Activated T-helper 1 cell treated with Interleukin-2 at 50 U/mL for 16 hours (primary cell): ENCODE measurements at places on chromosomes 1 and 21.

DNA sequence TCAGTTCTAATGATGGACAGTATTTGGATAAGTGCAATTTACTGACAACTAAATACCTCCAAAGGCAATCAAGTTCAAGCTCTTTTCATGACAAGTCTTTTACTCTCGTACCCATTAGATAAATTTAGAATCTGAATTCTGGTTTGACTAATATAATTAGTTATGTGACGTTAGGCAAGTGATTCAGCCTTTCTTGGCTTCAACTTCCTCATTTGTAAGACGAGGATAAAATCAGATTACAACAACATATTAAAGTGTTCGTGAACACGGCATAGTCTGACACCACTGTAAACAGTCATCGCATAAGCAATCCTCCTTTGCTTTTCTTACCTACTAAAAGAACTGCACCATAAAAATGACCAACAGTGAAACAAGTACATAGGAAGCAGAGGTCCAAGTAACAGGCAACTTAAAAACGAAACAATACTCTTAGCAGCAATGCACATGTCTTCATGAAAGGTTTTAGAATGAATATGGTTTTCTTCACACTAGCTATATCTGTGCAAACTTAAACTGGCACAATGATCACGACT, 25.7 kb downstream of the COA6 start:
- no peak for DNase-seq

DNA sequence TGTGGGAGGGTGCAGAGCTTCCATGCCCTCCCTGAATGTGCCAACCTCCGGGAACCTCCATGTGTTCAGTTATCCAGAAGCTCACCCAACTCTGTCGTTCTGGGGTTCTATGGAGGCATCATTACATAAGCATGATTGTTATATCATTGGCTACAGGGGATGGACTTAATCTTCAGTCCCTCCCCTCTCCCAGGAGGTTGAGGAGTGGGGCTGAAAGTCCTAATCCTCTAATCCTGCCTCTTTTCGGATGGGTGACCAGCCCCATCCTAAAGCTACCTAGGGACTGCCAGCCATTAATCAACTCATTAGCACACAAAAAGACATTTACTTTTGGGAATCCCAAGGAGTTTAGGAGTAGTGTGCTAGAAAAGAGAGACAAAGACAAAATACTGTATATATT, 32.0 kb upstream of the PSEN2 start:
- no peak for DNase-seq

- DNase-seq = no peak
These were observed 2.2 kb downstream of the FBXO28 start for GRCh38 chr1:224116131-224116530.

GRCh38 chr1:22133247-22133930, 9.5 kb downstream of the WNT4 start:
- DNase-seq = no peak

DNA sequence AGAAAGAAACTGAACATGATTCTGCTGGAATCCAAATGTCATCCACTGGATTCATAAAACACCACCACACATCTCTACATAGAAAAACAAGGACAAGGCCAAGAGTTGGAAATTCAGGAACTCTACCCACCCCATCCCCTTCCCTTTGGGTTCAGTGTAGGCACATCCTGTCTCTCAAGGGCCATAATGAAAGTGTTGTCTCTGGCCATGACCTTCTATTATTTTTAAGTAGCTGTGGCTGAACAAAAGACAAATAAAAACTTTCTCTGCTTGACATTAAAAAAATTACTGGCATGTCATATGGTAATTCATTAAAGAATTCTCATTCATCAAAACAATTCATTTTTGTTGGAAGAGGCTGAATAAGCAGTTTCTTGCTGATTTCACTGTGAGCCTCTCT, 54.9 kb upstream of the ZBTB18 start:
- DNase-seq = no peak

- DNase-seq = no peak
These were observed 9.0 kb downstream of the UMODL1 start for GRCh38 chr21:42079939-42080787.

GRCh38 chr1:69230208-69230607, 337.5 kb upstream of the LRRC7 start:
- DNase-seq = no peak

DNA sequence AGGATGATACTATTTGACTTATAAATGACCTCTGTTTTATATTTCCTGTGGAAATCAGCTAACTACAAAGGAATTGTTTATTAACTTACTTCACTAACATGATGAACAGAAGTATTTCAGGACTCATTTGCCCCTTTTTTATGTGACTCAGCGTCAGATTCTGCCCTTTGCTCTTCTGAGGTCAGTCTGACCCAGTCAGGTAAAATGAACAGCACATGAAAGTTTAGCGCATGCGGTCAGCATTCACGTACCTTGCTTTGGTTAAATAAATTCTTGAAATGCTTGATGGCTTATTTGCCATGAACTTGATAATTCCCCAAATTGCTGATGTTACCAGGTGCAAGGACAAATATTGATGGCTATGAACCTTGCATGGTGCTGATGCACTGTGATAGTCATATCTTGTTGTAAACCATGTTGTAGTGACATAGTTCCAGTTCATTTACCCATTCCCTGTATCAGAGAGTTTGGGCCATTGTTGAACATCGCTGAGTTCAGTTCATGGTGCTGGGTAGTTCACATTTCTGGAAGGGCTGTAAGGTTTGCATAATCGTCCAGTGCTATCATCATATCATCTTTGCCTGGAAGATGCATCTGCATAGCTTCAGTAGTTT, 133.4 kb downstream of the NFIA start:
- DNase-seq = no peak

GRCh38 chr1:223460566-223461189, 67.5 kb downstream of the CCDC185 start:
- DNase-seq = no peak

DNA sequence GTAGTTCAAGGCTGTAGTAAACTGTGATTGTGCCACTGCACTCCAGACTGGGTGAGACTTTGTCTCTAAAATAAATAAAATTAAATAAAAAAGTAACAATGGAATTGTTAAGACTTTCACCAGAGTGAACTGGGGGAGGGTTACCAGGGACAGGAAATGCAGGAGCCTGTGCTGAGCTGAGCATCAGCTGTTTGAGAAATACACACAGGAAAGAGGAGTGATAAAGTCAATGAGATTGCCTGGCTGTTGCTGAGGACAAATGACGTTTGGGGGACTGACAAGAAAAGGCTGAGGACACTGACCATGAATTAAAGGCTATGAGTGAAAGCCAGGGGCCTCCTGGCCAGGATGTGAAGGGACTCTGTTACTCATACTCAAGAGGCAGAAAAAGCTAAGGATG, 226.3 kb downstream of the SETD4 start:
- no peak for DNase-seq

GRCh38 chr1:67818725-67819301, 14.5 kb downstream of the GNG12 start:
- DNase-seq = no peak

- DNase-seq = no peak
These were observed 118.2 kb downstream of the DYRK1A start for GRCh38 chr21:37484535-37485474.

DNA sequence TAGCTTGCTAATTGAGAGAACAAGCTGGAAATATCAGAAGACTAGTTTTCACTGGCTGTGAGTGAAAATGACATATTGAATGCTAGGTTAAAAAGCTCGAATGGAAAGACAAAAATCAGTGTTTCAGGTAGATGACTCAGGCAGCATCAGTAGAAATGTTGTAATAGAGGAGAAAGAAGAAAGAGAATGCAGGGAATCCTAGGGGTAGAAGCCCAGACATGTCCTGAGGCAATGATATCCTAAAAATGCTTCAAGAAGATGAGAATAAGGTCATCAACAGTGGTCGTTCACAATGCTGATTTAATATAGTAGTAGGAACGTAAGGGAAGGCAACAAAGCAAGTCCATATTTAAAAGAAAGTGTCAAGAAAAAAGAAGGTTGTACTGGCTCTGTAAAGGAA, 96.7 kb upstream of the HP1BP3 start:
- DNase-seq = no peak

GRCh38 chr1:109789551-109790180, 25.9 kb upstream of the EPS8L3 start:
- no peak for DNase-seq

GRCh38 chr1:66373157-66373591, 160.8 kb upstream of the SGIP1 start:
- DNase-seq = no peak

DNA sequence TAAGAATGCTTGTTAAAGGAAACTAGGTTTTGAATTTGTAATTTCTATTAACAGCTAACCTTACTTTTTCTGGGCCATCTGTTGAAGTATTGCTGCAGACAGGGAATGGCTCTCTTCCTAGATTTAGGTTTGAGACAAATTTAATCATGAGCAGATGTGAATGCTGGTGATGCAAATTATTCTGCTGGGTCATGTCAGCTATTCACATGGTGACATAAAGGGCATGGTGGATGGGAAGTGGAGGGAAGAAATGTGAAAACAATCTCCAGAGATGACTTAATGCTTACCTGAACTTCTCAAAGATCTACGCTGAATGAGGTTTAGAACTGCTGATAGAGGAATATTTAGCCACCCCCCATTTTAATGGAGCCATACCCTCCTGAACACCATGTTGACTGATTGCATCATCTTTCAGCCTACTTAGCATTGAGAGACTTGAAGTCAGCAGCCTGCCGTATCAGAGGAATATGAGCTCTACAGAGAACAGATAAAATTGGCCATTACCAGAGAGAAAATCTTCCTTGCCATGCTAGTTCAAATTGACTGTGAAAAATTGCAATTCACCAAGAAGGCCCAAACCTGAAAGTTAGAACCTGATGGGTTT, 138.8 kb downstream of the HHAT start:
- no peak for DNase-seq
